ENCODE measurements at places on chromosomes 1 and 21. TPM values are rescaled to one million over a fixed set of nuclear protein-coding genes. Genes with fewer than 3 reads are reported as not detected.

GRCh38 chr1:9724706-9725476 lies 73.4 kb downstream of the PIK3CD start:
- no peak for DNase-seq

DNA sequence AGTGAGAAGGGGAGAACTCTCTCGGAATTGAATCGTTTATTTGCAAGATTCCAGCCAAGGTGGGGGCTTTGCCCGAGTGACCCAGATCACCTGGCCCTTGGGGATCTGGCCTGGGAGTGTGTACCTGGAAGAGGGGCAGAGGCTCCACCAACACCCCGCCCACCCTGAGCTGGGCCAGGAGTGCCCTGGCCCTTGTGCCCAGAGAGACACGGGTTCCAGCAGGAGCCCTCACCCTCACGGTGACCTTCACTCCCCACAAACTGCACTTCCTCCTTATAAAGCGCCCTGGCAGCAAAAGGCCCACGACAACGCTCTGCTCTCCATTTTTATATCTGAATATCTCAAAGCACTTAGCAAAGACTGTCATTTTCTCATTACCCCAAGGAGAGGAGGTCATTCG lies 16.6 kb downstream of the CASZ1 start:
- DNase-seq: no peak

GRCh38 chr1:29136391-29136915 lies 12.8 kb upstream of the TMEM200B start:
- peak; percentile 41 for DNase-seq

GRCh38 chr1:9399510-9400424 lies 107.1 kb downstream of the SPSB1 start:
- DNase-seq: no peak

DNA sequence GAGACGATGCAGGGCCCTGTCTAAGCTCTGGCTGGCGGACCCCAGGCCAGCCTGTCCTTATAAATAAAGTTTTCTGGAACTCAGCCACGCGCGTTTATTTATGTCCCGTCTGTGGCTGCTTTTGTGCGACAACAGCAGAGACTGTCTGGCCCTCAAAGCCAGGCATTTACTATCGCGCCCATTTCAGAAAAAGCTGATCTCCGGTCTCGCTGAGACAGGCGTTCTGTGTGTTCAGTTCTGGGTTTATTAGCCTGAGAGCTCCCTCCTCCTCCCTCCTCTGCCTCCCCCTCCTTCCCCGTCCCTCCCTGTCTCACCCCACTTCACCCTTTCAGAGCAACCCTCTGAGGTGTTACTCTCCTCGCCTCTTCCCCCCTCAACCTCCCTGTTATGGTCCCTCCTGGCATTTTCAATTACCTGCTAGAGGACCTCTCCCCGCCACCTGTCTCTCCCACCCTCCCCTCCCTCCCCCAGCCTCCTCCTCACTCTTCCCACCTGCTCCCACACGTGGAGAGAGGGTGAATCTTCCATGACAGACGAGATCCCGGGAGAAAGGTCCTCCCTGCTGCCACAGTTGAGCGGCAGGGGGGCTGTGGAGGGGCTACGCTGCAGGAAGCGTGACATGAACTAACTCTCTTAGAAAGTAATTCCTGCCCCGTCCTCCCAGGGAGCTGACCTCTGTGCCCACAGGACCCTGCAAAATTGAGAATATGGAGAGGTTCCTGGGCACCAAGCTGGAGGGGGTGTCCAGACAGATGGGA lies 59.9 kb downstream of the SPSB1 start:
- DNase-seq: no peak

GRCh38 chr1:235417086-235417697 lies 50.0 kb downstream of the TBCE start:
- peak; percentile 66 for DNase-seq

GRCh38 chr1:51270751-51271150 lies 34.7 kb downstream of the RNF11 start:
- no peak for DNase-seq

DNA sequence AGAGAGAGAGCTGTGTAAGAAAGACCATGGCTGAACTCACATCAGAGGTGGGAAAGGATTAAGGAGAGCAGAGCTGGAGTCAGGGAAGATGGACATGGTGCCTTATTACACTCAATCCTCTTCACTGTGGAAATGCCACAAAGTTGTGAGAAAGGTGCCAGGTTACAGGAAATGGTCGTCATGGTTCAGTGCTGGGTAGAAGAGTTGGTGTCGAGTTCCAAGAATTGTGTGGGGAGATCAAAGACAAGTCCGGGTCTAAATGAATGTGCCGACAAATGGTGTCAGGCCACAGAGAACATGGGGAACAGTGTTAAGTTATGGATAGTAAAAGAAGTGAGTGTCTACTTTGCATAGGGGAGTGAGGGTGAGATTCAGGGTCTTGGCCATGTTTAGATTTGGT lies 40.9 kb downstream of the LAMC2 start:
- DNase-seq: no peak

Gene KCNH1
- 0.49 TPM for polyA plus RNA-seq

Gene APOBEC4
- polyA plus RNA-seq: not detected

Gene RORC
- 11.8 TPM for polyA plus RNA-seq

Gene PYHIN1
- 0.23 TPM for polyA plus RNA-seq

Gene CAMK1G
- not detected for polyA plus RNA-seq
